ENCODE measurements at places on chromosomes 4 and X.
A peak's percentile ranks its signal among the peaks of the same experiment; 100 is the strongest.

- DNase-seq = peak; percentile 3
Measured at GRCh38 chrX:12115377-12115776, 22.9 kb upstream of the FRMPD4 start.

GRCh38 chrX:150326541-150327247 lies 36.4 kb upstream of the MAMLD1 start:
- DNase-seq = no peak

- no peak for DNase-seq
Measured at GRCh38 chr4:184833046-184833838, 7.5 kb upstream of the ACSL1 start.

GRCh38 chr4:140122891-140123290 lies 31.1 kb downstream of the MAML3 start:
- DNase-seq = no peak

DNA sequence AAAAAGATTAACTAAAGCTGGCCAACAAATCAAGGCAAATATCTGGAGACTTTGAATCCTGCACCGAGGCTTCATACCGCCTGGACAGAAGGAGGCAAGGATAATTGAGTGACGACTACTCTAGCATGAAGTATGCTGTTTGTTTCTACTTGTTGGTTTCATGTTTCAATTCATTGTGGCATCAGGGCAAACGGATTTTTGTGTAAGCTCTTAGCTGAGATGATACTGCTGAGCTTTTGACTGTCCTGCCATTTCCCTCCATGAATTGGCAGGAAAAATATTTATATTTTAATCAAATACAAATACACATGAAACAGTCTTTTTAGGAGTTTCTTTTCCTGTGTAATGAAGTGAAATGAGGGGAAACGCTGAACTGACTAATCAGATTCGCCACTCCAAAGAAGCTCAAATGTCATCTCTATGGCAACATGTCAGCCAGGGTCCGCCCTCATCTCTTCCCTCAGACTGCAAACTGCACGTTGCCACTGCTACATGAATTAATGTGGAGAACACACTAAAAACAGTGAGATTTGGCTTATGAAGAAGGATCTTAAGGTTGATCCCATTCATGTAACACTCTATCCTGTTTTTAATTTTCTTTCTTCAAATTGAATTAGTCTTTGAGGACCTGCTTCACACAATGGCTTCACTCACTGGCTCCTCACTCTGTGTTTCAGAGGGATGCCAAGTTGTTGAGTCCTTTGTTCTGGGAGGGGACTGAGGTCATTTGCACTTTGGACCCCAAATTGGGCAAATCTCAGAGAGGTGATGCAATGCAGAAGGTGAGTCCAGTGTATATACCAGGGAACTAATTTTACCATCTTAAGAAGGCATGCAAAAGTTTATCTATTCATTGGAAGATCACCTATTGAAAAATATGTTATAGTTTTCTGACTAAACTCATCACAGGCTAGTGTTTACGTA lies 149.6 kb upstream of the MID1 start:
- DNase-seq = peak; percentile 18

DNA sequence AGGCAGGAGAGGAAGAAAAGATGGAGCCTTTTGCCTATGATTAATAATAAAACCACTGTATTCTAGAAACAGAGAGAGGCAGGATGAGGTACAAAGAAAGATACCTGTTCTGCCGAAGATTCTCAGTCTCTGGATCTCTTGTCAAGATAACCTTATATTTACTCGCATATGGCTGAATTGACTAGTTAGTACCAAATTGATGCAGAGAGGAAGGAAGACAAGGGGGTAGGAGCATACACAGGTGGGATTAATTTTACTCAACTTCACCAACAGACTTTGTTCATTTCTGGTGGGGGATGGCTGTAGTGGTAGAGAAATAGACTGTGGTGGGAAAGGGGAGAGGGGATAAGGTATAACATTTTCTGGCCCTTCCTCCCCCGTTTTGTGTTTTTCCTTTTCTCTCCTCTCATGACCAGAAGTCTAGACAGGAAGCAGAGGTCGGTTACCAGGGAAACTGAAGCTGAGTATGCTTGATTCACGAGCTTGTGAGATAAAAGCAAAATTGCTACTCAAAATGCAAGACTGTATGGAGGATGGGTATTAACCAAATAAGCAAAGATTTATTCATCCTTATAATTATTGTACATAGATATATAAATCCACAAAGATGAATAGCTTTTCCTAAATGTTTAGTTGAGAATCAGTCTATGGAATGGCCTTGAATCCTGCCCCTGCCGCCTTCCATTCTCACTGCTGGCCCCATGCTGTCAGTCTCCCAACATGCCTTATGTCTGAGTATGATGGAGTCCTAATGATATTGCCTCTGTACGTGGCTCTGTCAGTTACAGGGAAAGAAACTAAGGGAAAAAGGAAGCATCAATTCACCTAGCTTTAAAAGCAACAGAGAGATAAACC lies 17.8 kb upstream of the PAGE2B start:
- no peak for DNase-seq

DNA sequence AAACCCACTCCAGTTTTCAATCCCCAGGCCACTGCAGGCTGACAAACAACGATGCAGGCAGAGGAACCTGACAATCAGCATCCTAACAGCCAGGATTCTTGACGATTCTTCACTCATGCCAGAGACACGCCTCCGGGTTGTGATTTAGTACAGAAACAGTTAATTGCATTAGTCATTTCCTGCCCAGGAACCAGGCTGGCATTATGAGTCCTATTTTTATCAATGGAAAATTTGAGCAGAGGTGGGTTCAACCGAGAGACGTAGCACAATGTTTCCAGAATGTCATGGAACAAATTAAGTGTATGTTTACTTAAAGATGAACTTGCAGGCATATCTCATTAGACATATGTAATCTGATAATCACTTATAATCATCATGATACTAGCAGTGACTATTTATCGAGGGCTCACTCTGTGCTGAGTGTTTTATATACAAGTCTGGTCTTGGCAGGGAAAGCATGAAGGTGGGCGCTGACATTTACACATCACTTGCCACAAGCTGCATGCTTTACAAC lies 159.7 kb downstream of the NSUN7 start:
- DNase-seq = no peak

- peak; percentile 14 for DNase-seq
Measured at GRCh38 chr4:38860788-38861424, 4.3 kb upstream of the TLR6 start.

GRCh38 chr4:52512291-52512690 lies 146.8 kb downstream of the USP46 start:
- DNase-seq = no peak

DNA sequence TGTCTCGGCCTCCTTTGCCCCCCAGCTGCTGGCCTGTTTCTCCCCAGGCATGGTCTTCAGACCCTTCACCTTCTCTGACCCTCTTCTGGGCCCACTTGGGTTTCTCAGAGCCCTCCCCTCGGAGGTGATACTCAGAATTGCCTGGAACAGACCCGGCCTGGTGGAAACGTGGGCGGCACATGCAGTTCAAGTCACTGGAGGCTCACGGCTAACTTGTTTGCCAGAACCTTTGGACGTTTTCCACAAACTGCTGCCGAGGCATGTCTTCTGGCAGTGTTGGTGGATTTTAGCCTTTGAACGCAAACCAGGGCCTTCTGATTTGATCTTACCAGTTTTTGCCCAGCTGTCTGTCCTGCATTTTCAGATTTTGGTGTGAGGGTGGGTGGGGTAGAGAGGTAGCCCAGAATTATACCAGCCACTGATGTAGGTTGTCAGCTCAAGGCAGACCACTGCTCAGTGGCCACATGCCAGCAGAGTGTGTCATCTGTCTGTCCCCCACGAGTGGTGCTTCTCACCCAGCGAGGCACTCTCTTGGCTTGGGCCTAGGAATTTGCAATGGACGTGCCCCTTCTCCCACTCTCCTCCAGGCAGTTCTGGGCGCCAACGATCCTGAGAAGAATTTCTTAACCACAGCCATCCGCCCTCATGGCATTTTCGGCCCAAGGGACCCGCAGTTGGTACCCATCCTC lies 32.5 kb upstream of the ZNF185 start:
- no peak for DNase-seq

DNA sequence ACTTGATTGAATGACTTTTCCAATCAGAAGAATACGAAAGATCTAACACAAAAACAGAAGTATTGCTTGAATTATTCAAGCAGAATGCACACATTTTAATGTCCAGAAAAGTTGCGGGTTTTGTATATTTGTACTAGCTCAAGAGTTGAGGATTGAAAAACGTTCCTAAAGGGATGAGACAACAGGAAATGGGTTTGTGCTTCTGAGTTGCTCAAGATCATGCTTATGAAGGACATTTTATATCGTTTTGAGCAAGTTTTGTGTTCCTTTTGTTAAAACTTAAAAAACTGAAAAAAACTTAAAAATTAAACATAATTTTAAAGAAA lies 353 bp upstream of the SMIM10 start:
- DNase-seq = no peak
